Hippocampal formation (tissue), 2 donors: ENCODE measurements at places on chromosomes 13 and 19.

- DNase-seq = no peak
Measured at GRCh38 chr13:80510686-80511085, 169.8 kb upstream of the SPRY2 start.

GRCh38 chr13:113411216-113412023 lies 41.9 kb downstream of the ADPRHL1 start:
- DNase-seq = no peak

- DNase-seq = no peak
Measured at GRCh38 chr19:35556025-35556590, 7.3 kb downstream of the ATP4A start.

GRCh38 chr13:27128825-27129627 lies 42.6 kb downstream of the USP12 start:
- no peak for DNase-seq

- DNase-seq = no peak
Measured at GRCh38 chr13:82439159-82439904, 1442.9 kb downstream of the SLITRK1 start.

DNA sequence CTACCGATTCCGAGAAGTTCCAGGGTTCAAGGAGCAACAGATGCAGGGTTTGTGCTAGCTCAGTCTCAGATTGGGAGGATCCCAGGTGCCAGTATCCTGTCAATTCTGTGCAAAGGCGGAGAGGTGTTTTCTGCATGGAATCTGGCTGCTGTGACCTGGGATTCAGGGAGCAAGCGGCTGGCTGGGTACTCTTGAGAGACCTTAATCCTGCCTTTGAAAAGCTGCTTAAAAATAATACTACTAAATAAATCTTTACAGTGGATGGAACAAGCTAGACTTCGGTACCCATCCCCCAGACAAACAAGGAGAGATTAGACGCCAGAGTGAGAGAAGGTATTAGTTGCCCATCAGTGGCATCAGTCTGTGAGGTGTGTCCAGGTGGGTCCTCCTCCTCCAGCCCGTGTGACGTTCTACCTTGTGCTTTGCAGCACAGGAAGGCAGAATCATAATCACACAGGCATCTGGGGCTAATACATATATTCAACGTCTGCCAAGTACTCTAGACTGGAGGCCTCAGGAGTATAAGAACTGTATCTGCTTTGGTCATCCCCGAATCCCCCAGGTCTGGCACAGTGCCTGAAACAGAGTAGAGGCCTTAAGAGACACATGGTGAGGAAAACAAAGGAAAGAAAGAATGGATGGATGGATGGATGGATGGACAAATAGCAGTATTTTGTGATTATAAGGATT lies 230.6 kb downstream of the ZNF536 start:
- no peak for DNase-seq

- no peak for DNase-seq
Measured at GRCh38 chr19:31674503-31675192, 325.4 kb upstream of the TSHZ3 start.

GRCh38 chr13:75135325-75135825 lies 346.6 kb downstream of the TBC1D4 start:
- no peak for DNase-seq

GRCh38 chr13:51355217-51355616 lies 15.7 kb downstream of the SERPINE3 start:
- no peak for DNase-seq

DNA sequence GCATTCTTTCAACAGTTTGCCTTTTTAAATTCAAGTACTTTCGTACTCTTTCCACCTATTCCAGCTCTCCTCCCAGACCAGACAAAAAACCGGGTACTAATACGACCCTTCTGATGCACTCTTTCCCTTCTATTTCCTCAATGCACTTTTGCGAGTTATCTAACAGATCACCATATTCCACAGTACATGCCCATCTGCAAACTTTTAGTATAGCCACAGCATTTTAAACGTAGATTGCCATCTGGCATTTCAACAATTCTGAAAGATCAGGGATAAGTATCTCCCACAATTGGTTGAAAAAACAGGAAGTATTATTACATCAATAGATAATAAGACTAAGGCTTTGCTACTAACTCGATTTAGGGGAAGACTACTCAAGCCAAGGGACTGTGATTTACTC lies 31.5 kb downstream of the RBM26 start:
- no peak for DNase-seq

DNA sequence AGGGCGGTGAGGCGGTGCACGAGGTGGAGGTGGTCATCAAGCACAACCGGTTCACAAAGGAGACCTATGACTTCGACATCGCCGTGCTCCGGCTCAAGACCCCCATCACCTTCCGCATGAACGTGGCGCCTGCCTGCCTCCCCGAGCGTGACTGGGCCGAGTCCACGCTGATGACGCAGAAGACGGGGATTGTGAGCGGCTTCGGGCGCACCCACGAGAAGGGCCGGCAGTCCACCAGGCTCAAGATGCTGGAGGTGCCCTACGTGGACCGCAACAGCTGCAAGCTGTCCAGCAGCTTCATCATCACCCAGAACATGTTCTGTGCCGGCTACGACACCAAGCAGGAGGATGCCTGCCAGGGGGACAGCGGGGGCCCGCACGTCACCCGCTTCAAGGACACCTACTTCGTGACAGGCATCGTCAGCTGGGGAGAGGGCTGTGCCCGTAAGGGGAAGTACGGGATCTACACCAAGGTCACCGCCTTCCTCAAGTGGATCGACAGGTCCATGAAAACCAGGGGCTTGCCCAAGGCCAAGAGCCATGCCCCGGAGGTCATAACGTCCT lies 9.4 kb upstream of the PROZ start:
- DNase-seq = no peak

- no peak for DNase-seq
Measured at GRCh38 chr19:31268751-31269383, 80.4 kb downstream of the TSHZ3 start.

GRCh38 chr13:113964251-113964995 lies 9.5 kb downstream of the C13orf46 start:
- no peak for DNase-seq

DNA sequence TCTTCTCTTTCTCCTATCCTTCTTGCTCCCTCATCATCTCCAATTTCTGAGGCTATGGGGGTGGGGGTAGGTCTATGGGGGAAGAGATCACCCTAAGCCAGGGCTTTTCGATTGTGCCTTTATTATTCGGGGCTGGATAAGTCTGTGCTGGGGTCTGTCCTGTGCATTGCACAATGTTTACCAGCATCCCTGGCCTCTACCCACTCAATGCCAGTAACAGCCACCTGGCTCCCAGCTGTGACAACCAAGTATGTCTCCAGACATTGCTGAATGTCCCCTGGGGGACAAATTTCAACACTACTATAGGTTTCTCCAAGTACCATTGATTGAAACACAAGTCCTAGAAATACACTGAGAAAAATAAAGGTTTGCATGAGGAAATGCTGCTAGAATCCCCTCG lies 13.2 kb downstream of the CBY2 start:
- DNase-seq = no peak

DNA sequence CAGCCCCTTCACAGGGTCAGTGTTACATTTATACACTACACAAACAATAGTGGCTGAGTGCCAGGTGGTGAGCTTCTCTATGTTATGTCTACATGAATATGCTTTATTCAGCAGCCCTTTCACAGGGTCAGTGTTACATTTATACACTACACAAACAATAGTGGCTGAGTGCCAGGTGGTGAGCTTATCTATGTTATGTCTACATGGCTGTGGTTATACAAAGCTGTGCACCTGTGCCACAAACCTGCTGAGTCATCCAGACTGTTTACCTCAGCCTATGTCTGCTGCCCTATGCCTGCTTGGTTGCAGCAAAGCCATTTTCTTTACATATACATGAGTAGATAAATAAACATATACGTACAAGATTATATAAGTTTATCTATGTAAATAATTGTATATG lies 76.5 kb downstream of the ZNF726 start:
- DNase-seq = no peak

DNA sequence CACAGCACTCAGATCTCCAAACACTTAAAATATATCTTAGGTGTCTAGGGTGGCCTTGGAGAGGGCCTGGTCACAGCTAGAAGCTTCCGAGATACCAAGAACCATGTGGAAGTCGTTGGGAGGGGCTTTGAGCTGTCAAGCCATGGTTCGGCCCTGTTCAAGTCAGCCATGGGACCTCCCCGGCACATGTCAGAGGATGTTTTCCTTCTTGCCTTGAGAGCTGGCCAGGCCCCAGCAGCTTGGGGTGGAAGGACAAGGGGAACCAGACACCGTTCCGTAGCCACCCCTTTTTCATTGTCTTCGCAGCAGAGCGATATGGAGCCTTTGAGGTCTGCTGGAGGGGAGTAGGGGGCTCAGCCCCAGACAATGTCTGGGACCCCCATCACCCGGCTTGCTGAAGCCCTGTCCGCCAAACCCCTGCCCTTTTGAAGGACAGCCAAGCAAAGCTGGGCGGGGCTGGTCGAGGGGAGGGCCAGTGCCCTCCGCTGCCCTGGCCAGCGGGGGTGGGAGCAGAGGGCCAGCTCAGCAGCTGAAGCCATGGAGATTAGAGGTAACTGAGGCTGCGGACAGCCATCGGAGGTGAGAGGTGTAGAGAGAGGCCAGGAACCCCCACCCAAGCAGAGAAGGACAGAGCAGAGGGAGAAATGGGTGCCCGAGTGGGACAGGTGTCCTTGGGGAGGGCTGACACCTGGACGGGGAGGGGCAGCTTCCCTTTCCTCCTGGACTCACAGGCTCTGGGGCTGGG lies 435 bp downstream of the KLK11 start:
- no peak for DNase-seq

- DNase-seq = no peak
Measured at GRCh38 chr13:25253702-25254101, 33.6 kb downstream of the MTMR6 start.

DNA sequence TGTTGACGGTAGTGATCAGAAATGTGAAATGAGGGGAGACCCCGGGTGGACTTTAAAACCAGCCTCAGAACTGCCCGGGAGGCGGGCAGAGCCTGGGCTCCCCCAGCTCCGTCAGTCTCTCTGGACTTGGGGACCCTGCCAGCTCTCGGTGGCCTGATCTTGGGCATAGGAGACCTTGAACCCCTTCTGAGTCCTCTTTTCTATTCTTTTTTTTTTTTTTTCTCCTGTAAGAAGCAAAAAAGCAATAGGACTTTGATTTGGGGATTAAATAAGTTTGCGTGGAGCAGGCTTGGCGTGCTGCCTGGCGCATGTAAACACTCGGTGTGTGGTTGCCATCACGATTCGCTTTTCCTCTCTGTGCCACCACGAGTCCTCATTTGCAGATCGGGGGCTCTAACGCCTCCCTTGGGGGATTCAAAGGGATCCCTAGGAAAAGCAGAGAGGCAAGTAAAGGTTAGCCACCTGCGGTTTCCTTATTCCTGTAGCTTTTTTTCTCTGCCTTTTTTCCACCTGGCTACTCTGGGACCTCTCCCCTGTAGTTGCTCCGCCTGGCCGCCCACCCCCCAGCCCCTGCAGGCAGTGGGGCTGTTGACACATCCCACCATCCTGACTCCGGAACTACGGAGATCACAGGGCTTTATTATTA lies 1.3 kb downstream of the SAFB start:
- DNase-seq = no peak
